ENCODE measurements at places on chromosomes 3 and 15.
A peak's percentile ranks its signal among the peaks of the same experiment; 100 is the strongest.

DNA sequence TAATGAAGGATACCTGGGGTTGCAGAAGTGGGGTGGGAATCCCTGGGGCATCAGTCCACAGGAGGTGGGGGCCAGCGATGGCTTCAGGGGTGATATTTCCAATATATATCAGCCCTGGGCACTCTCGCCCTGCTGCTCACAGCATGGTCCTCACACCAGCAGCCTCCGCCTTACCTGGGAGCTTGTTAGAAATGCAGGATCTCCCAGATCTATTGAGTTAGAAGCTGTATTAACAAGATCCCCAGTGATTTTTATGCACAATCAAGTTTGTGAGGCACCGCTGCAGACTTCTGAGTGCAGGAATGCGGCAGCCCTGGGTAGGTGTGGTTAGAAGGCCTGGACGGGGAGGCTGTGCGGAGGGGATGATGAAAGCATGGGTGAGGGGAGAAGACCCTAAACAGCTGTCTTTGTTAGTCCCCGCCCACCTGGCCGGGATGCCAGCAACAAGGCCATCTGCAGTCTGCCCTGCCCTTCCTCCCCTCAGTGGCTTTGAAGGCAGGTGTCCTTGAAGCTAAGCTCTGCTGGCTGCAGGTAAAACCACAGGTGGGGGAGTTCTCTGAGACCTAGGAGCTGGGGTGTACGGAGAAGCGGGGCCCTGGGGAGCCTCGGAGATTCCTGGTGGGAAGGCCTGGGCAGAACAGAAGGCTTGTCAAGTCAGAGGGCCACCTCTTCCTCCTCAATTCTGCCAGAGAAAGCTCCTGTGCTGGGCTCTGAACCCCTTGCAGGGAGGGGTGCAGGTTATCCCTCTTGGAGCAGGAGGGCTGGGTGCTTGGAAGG, 11.4 kb downstream of the FAM107A start:
- no peak for DNase-seq

DNA sequence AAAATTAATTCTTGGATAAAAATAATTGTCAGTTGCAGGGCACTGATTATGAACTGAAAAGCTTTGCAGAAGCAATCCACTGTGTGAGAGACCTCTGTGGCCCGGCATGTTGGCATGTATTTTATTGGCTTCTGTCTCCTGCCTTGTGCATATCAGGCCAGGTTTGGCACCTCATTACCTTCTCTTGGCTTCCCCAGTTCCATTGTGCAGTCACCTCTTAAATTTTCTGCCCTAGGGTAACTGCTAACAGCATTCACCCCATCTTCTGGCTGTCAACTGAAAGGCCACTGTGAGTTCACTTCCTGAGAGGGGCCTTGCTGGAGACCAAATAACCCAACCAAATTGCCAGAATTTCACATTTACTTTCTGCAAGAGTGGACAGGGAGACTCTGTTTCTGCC, 92.7 kb upstream of the RARB start:
- DNase-seq = no peak

GRCh38 chr15:83983634-83984458, 251.7 kb upstream of the GOLGA6L4 start:
- DNase-seq = no peak

GRCh38 chr15:70171256-70171886, 73.7 kb upstream of the TLE3 start:
- no peak for DNase-seq

- DNase-seq = no peak
Observed at GRCh38 chr15:65263313-65263712, 23.4 kb downstream of the PARP16 start.

DNA sequence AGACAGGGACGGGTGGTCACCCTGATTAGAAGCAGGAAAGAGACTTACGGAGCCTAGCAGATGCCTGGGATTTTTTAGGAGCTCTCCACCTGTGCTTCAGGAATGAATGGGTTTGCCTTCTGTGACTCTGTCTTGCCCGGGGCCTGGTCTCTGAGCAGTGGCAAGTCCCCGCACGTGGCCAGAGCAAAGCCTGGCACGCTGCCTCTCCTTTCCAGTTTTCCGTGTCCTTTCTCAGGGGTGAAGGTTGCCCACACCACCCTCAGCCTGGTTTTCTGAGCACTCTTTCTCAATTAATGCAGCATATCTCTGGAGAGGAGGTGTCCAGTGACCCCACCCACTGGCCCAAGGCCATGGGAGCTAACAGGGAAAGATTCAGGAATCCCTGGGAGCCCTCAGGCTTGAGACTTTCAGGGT, 14.5 kb upstream of the CHST14 start:
- no peak for DNase-seq

DNA sequence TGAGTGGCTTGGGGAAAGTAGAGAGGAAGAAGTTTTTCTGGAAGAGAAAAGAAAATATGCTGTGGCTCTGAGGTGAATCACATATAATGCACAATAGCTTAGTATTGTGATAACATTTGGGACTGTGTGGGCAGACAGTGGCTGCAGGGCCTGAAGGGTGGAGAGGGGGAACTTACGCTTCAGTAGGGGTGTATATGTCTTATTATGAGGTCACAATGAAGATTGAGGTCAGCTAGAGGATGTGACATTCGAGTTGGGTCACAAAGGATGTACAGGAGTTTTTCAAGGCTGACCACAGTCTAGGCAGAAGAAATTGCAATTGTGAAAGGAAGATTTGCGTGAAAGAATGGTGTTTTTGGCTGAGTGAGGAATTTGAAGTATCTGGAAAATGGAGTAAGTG, 414.8 kb downstream of the LPP start:
- no peak for DNase-seq

GRCh38 chr15:50909010-50909317, 481 bp downstream of the AP4E1 start:
- DNase-seq = no peak

DNA sequence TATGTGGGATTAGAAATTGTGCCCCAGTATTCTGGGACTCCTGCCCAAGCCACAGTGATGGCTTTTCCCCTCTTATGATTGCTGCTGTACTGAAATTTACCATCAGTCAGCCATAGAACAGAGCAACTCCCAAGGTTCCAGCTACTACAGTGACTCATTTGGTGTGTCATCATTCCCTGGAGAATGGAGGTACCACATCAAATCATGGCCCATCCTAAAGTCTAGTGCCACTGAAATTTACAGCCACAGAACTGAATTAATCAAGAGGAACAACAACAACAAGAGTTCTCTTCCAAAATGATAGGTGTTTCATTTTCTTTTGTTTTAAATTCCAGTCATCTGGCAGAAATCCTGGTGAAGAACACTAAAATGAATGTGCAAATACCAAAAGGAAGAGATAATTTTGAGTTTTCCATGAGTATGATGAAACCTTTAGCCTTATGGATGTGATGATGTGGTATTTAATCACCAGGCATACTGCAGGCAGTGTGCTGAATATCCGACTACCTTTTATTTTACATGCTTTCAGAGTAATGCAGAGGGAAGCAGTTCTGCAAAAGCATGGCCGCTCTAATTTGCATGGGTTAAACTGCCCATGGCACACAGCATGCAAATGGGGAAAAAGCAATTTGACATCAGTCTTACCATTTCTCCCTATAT, 75.6 kb upstream of the SLC2A2 start:
- no peak for DNase-seq

- DNase-seq = no peak
Observed at GRCh38 chr3:36693670-36694069, 70.7 kb downstream of the DCLK3 start.

- peak; percentile 50 for DNase-seq
Observed at GRCh38 chr3:99753268-99753975, 64.2 kb upstream of the CMSS1 start.

DNA sequence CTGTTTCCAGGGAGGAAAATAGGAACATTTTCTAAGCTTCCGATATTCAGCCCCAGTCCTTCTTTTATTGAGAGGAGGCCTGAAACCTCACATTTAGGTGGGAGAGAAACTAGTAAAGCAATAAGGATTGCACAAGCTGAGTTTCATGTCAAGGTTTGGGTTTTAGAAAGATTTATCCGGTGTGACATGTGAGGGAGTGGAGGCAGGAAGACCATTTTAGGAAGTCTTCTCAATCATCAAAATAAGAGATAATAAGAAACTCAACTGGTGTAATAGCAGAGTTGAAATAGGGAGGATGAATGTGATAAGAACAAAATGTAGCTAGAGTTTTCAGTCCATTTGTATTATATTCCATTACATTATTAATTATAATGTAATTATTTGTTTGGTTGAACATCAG, 27.7 kb upstream of the CLDN16 start:
- no peak for DNase-seq

DNA sequence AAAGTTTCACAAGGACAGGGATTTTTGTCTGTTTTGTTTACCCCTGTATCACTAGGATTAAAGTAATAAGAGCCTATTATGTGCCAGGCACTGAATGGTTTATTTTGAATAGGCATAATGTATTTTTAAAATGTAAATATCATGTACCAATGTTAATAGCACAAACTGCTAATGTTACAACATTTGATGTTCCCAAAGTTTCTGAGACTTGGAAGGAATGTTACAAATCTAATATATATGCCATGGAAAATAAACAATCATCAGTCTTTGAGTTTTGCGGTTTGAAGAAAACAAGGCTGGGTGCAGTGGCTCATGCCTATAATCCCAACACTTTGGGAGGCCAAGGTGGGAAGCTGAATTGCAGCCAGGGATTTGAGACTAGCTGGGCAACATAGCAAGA, 159.4 kb downstream of the CDIN1 start:
- DNase-seq = no peak

GRCh38 chr3:146092230-146092629, 68.8 kb downstream of the PLOD2 start:
- DNase-seq = no peak
